Sciatic nerve (tissue), 2 donors: ENCODE measurements at places on chromosomes 5 and 9.

DNA sequence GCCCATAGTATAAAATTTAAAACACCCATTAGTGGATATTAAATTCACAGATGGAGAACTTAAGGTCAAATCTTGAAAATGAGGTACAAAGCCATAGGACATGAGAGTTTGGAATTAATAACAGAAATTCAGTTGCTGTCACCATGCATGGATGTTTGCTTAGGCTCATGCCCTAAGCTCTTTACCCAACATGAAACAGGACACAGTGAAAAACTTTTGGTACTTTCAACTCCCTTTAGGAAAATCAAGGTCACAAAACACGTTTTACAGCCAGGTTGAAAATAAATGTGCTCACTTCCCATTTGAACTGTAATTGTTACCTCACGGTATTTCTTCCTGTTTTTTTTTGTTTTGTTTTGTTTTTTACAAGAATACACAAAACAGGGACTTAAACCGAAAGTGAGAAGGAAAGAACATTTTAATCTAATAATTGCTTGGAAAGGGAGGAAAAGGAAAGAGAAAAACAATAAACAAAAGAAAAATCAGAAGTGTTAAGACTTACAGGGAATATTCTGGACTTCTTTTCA, 6.1 kb upstream of the TOPORS start:
- DNase-seq = no peak

DNA sequence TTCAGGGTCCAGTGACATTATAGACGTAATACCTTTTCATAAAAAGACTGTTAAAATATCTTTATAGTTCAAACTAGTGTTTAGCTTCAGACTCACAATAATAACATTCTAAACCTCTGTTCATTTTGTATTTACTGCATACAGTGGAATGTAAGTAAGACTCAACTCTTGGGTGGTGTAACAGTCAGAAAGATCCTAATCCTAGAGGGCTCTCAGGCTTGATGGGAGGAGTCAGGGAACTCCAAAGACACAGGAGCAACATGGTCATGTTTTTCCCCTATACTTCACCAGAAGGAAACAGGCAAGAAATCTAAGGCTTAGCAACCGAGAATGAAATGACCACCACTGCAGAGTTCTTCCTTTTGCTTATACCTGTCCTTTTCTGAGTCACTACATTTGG, 82.6 kb downstream of the MRPS27 start:
- no peak for DNase-seq

DNA sequence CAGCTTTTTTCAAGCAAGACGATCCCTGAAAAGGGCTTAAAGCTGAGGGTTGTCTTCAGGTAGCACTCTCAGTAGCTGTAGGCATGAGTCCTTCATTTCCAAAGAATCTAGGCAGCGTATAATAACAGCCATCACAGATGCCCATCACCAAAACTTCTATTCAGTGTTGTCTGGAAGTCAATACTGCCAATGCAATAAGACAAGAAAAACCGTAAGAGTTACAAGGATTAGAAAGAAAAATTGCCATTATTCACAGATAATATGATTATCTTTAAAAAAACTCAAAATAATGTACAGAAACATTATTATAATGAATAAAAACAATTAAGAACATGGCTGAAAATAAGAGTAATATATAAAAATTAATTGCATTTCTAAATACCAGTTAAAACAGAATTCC, 208.2 kb upstream of the ADRA1B start:
- DNase-seq = no peak

GRCh38 chr9:126219166-126219565, 107.5 kb upstream of the MVB12B start:
- no peak for DNase-seq

DNA sequence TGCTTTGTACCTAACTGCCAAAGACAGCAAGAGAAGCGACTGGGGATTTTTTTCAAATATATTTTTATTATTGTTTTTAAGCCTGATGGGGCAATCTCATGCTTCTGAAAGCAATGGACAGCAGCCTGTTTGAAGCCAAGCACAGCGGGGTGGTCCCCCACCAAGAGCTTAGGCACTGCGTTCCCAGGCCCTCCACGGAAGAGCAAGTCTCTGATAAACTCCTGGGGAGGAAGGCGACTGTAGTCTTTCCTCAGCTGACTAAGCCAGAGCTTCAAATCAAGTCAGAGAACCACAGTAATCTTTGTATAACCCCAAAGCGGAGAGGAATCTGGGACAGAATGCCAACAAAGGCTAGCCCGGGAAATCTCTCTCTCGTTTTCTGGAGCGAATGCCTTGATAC, 54.4 kb downstream of the ARSB start:
- DNase-seq = no peak
